Left lobe of liver (tissue), 2 donors: ENCODE measurements at places on chromosomes 16 and 17.

- DNase-seq: no peak
These were observed 11.0 kb upstream of the FBXO47 start for GRCh38 chr17:38978180-38978579.

GRCh38 chr16:81782236-81782635, 3.1 kb downstream of the PLCG2 start:
- DNase-seq: no peak

GRCh38 chr17:68427575-68427974, 29.7 kb downstream of the WIPI1 start:
- no peak for DNase-seq

GRCh38 chr17:78759969-78760352, 22.1 kb downstream of the CYTH1 start:
- no peak for DNase-seq

- no peak for DNase-seq
These were observed 43.9 kb upstream of the TNRC6C start for GRCh38 chr17:77914385-77915254.

GRCh38 chr16:11346700-11347319, 1.6 kb downstream of the RMI2 start:
- DNase-seq: no peak

DNA sequence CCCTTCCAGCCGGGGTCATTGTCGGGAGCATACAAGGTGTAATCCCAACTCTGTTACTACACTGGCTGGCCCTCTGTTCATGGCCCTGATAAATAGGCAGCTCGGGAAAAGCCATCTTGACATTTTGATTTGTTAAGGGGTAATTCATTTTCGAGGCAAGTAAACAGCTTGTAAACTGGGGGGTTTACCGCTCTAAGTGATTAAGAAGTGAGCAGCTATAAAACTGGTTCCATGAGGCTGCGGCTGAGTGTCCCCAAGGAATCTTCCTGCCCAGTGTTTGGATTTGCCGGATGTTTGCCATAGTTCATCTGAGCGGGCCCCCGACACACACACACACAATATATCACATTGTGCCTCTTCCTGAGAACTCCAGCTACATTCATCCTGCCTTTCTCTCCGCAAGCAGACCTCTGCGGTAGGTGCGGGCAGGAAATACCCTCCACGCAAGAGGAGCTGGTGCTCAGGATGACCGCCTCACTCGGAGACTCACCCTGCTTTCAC, 92.2 kb downstream of the SOCS1 start:
- DNase-seq: no peak

DNA sequence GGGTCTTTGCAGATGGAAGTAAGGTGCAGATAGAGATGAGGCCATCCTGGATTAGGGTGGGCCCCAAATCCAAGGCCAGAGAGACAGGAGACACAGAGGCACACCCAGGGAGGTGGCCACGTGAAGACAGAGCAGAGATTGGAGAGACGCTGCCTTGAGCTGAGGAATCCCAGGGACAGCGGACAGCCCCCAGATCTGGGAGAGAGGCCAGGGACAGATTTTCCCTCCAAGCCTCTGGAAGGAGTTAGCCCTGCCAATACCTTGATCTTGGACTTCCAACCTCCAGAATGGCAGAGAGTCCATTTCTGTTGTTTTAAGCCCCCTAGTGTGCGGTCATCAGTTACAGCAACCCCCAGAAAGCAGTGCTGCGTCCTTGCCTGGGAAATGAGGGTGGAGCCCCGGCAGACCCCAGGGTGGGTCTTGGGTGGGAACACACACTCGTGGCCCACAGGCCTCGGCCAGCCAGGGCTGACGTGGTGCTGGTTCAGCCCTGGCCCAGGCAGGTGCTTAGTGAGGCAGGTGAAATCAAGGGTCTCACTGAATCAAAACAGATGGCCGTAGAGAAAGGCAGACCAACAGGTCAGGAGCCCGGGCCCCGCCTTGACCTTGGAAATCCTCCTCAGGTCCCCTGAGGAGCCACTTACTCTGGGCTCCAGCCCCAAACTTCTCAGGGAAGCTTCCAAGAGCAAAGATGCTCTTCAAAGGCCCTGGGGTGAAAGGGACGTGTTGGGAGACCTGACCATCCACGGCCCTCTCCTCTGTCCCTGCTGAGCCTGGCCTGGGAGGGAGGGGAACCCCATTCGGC, 169.3 kb downstream of the RBFOX3 start:
- DNase-seq: no peak

GRCh38 chr17:9101356-9101755, 80.0 kb downstream of the NTN1 start:
- DNase-seq: no peak

GRCh38 chr17:12620200-12620720, 45.4 kb upstream of the MYOCD start:
- no peak for DNase-seq

GRCh38 chr16:3131755-3132377, 3.0 kb upstream of the ZNF213 start:
- DNase-seq: no peak

- no peak for DNase-seq
These were observed 56.8 kb downstream of the ANKFY1 start for GRCh38 chr17:4206962-4207361.

DNA sequence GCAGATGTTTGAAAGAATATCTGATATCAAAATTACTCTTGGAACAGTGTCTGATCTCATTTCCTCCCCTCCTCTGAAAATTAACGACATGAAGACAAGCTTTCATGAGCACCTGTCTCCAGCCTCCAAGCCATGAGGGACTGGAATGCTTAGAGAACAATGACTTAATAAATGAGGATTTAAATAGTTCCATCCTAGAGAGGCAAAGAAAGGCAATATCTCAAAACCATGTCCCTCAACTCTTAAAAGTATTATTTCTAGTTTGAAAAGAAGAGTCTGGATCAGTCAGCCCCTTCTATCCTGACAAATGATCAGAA, 137.5 kb downstream of the ANKFN1 start:
- no peak for DNase-seq

- DNase-seq: no peak
These were observed 114.2 kb downstream of the SOX9 start for GRCh38 chr17:72234985-72235384.

DNA sequence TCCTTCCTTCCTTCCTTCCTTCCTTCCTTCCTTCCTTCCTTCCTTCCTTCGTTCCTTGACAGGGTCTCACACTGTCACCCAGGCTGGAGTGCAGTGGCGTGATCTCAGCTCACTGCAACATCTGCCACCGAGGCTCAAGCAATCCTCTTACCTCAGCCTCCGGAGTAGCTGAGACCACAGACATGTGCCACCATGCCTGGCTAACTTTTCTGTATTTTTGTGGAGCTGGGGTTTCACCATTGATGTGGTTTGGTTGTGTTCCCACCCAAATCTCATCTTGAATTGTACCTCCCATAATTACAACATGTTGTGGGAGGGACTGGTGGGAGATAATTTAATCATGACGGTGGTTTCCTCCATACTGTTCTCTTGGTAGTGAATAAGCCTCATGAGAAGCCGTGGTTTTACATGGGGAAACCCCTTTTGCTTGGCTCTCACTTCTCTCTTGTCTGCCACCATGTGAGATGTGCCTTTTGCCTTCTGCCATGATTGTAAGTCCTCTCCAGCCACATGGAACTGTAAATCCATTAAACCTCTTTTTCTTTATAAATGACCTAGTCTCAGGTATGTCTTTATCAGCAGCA, 90.3 kb upstream of the MPHOSPH6 start:
- no peak for DNase-seq

GRCh38 chr16:48279199-48279598, 31.9 kb upstream of the ABCC11 start:
- no peak for DNase-seq

DNA sequence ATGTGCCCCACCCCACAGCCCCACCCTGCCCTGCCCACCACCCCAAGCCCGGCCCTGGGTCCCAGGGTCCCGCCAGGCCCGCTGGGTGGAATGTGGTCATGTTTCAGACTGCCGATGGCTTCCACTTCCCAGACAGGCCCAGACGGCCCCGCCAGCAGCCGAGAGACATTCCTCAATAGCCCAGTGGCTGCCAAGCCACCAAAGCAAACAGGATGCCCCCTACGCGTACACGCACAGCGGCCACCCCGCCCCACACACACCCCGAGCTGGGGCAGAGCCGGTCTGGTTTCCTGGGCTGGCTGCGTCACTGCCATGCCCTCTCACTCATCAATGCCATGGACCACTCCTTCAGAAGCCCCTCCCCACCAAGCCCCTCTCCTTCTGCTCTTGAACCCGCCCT, 1.2 kb upstream of the KRT17 start:
- DNase-seq: no peak

DNA sequence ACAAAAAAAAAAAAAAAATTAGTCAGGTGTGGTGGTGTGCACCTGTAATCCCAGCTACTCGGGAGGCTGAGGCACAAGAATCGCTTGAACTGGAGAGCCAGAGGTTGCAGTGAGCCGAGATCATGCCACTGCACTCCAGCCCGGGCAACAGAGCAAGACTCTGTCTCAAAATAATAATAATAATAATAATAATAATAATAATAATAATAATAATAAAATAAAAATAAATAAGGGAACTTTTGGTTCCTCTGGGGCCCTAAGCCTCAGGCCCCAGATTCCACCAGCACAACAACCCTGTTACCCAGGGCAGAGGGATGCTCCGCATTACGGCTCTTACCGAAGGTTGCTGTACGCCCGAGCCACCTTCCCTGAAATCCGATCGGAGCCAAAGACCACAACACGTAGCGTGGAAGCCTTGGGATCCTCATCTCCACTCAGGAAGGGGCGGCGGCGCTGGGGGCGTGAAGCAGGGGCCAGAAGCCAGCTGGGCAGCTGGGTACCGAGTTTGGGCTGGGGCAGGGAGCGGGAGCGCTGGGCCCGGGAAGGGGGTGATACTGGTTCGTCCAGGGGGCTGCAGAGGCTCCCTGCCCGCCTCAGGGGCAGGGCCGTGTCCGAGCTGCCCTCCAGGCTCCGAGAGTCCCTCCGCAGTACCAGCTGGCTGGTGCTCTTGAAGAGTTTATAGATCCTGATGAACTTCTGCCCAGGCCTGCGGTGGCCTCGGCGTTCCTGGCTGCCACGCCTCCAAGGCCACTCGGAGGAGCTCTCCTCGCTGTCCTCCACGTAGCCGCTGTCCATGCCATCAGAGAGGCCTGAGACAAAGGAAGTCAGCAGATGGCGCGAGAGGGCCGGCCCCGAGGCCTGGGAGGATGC, 20.6 kb upstream of the PIK3R6 start:
- DNase-seq: no peak

DNA sequence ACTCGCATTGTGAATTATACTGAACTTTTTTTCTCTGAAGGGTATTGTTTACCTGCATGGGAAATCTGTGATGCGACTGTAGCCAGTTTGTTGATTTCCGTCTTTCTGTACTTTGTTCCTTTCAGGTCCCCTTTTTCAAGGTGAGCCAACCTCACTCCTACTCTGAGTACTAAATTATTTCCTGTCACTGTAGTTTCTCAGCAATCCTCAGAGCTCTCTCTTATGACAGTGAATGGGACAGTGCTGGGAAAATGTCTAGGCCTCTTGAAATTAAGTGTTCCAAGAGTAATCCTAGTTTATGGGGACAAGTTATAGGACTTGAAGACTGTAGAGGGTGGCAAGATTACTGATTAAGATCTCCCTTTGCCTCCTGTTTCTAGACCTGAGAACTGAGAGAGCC, 167.6 kb downstream of the CNTNAP4 start:
- no peak for DNase-seq

DNA sequence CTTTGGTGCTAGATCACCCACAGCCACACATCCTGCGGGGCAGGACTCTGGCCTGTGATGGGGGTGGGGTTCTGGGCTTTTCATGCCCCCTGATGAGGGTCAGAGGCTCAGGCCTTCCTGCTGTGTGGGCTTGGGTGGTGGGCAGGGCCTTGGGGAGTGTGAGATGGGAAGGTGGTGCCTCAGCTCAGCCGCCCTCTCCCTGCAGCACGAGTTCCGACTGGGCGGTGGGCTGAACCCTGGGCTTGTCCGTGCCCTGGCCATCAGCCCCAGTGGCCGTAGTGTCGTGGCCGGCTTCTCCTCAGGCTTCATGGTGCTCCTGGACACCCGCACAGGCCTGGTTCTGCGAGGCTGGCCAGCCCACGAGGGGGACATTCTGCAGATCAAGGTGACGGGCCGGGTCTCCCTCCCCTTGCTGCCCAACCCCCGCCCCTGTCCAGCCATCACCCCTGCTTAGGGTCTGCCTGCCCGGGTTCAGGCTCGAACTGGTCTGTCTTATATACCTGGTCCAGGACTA, 6.8 kb upstream of the SERPINF2 start:
- DNase-seq: peak; percentile 71

- DNase-seq: peak; percentile 72
These were observed 4.4 kb downstream of the CD19 start for GRCh38 chr16:28935924-28936783.

- no peak for DNase-seq
These were observed 744 bp downstream of the JPH3 start for GRCh38 chr16:87602821-87603683.

- DNase-seq: no peak
These were observed 58.7 kb downstream of the PLXDC1 start for GRCh38 chr17:39092692-39093230.

- no peak for DNase-seq
These were observed 265.9 kb upstream of the SALL1 start for GRCh38 chr16:51416926-51417325.

DNA sequence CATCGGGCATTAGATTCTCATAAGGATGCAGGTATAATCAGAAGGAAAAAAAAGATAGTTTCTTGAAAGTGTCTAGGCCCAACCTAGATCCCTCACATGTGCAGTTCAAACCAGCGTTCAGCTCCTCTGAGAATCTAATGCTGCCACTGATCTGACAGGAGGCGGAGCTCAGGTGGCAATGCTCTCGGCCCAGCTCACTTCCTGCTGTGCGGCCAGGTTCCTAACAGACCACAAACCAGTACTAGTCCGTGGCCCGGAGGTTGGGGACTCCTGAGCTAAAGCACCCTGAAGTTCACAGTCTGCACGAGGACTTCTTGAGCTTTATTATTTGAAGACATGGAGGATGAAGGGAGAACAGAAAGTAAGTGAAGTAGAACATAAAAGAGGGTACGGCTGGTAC, 16.8 kb downstream of the SMCR8 start:
- no peak for DNase-seq
